ENCODE measurements at places on chromosomes 6 and 20.
A peak's percentile ranks its signal among the peaks of the same experiment; 100 is the strongest.

DNA sequence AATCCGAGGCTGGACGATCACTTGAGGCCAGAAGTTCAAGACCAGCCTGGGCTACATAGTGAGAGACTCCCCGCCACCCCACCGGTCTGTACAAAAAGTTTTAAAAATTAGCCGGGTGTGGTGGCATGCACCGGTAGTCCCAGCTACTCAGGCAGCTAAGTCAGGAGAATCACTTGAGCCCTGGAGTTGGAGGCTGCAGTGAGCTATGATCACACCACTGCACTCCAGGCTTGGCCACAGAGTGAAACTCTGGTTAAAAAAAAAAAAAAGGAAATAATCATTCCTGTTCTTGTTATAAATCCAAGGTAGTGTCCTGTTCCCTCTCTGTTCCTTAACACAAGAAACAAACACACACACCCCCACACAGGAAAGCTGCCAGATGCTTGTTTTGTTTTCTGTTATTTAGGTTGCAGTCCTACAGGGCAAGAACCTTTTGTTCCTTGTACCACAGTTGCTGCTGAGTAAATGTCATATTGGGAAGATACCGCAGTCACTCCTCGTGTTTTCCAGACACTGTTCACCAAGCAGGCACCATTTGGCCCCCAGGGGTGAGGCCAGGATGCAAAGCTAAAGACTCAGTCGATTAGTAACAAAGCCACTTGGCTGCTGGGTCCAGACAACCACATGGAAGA, 28.9 kb downstream of the ASIP start:
- peak; percentile 21 for DNase-seq

DNA sequence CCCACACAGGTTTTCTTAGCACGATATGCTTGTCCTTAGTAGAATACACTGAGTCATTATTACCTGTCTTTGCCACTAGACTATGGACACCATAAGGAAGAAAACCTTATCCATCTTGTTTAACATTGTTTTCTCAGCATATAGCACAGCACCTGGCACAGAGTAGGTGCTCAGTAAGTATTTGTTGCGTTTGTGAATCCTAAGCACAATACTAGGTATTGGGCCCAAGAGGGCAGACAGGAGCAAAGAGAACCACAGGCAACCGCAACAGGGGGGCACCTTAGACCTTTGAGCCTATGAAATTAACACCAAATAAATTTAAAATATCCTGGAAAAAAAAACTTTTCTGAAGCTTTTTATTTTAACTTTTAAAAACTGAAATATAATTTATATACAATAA, 3.7 kb upstream of the NCOA6 start:
- DNase-seq = no peak

- DNase-seq = no peak
Observed at GRCh38 chr6:107460083-107460631, 793 bp upstream of the PDSS2 start.

DNA sequence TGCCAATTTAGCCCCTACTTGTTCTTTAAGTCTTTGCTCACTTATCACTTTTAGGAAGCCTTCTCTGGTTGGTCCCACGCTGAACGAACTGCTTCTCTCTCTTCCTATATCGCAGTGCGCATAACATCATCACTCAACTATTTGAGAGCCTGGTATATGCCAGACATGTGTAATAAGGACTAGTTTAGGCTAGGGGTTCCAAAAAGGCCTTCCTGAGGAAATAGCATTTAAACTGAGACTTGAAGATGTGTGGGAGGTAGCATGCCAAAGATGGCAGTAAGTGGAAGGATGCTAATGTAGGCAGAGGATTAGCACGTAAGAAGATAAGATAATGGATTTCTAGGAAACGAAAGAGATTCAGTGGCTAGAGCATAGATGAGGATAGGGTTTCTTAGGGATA, 4.8 kb downstream of the CCDC28A start:
- DNase-seq = no peak

- peak; percentile 31 for DNase-seq
Observed at GRCh38 chr20:33351696-33352095, 49.6 kb downstream of the CDK5RAP1 start.

GRCh38 chr6:42366999-42367352, 84.8 kb downstream of the TRERF1 start:
- no peak for DNase-seq

GRCh38 chr6:89023591-89024441, 56.7 kb upstream of the PNRC1 start:
- DNase-seq = no peak

DNA sequence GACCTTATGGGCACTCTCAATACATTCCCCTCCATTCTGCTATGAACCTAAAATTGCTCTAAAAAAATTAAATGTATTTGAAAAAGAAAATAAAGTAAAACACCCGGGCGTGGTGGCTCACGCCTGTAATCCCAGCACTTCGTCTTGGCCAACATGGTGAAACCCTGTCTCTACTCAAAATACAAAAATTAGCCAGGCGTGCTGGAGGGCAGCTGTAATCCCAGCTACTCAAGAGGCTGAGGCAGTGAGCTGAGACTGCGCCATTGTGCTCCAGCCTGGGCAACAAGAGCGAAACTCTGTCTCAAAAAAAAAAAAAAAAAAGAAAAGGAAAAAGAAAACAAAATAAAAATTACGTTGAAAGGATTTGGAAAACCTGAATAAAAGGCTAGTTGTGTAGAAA, 60.5 kb downstream of the CD164 start:
- DNase-seq = no peak

- DNase-seq = no peak
Observed at GRCh38 chr6:113362301-113363047, 494.7 kb upstream of the MARCKS start.
